SK-MEL-5 (cell line): ENCODE measurements at places on chromosomes 6 and 20. TPM values are rescaled to one million over a fixed set of nuclear protein-coding genes. Genes with fewer than 3 reads are reported as not detected.

The ZC2HC1B gene
- not detected in 2 replicates for total RNA-seq

The HAO1 gene
- not detected in 2 replicates for total RNA-seq

The GJA10 gene
- not detected in 2 replicates for total RNA-seq

The C20orf96 gene
- 1.6 and 1.7 TPM in 2 replicates for total RNA-seq

The CCN6 gene
- total RNA-seq, result not detected in 2 replicates

The OLIG3 gene
- not detected in 2 replicates for total RNA-seq

The SOX12 gene
- 3.1 and 3.9 TPM in 2 replicates for total RNA-seq

The INSM1 gene
- 0.56 and 0.66 TPM in 2 replicates for total RNA-seq

The PCIF1 gene
- total RNA-seq, result 9.2 and 10.9 TPM in 2 replicates

The IFT52 gene
- 22.1 and 26.8 TPM in 2 replicates for total RNA-seq

The COL10A1 gene
- total RNA-seq, result not detected in 2 replicates

The VNN1 gene
- total RNA-seq, result not detected in 2 replicates

The LINC00237 gene
- total RNA-seq, result not detected in 2 replicates

The CLPSL2 gene
- not detected in 2 replicates for total RNA-seq

The SEMG1 gene
- not detected in 2 replicates for total RNA-seq

The FHL5 gene
- not detected in 2 replicates for total RNA-seq

The TDRD6 gene
- 0.05 TPM in 1 of 2 replicates, not detected in the other for total RNA-seq

The AARS2 gene
- total RNA-seq, result 21.7 and 22.2 TPM in 2 replicates

The KCNK16 gene
- total RNA-seq, result not detected in 2 replicates

The C6orf15 gene
- not detected in 2 replicates for total RNA-seq

The GCNT2 gene
- total RNA-seq, result 38.6 and 39.8 TPM in 2 replicates

The HM13 gene
- 120 and 126 TPM in 2 replicates for total RNA-seq

The DDR1 gene
- total RNA-seq, result 33.2 and 34.1 TPM in 2 replicates

The RNF39 gene
- not detected in 2 replicates for total RNA-seq

The FOXF2 gene
- 3.8 and 6.0 TPM in 2 replicates for total RNA-seq
